NCI-H524 (cell line): ENCODE measurements at places on chromosomes 12 and 14.
A peak's percentile ranks its signal among the peaks of the same experiment; 100 is the strongest.

- DNase-seq: no peak
Measured at GRCh38 chr12:132071040-132071810, 72.9 kb downstream of the DDX51 start.

GRCh38 chr14:91753501-91754128 lies 21.7 kb upstream of the CATSPERB start:
- DNase-seq: no peak

DNA sequence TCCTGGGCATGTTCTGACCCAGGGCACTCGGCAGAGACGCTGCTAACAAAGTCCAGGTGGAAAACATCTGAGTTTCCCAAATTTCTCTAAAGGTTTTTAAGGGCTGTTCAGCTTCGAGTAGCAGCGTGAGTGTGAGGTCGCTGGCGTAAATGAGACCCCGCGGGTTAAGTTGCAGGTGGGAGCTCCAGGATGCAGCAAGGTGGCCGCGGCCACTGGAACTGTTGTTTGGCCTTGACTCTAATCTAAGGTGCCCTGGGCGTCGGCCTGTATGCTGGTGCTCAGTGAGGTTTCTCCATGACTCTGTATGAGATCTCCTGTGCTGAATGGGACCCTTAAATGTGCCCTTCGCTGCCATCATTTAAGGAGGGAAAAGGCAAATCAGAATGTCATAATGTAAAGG lies 50.7 kb downstream of the ELK3 start:
- no peak for DNase-seq

GRCh38 chr14:34628681-34629135 lies 1.2 kb downstream of the SNX6 start:
- no peak for DNase-seq

DNA sequence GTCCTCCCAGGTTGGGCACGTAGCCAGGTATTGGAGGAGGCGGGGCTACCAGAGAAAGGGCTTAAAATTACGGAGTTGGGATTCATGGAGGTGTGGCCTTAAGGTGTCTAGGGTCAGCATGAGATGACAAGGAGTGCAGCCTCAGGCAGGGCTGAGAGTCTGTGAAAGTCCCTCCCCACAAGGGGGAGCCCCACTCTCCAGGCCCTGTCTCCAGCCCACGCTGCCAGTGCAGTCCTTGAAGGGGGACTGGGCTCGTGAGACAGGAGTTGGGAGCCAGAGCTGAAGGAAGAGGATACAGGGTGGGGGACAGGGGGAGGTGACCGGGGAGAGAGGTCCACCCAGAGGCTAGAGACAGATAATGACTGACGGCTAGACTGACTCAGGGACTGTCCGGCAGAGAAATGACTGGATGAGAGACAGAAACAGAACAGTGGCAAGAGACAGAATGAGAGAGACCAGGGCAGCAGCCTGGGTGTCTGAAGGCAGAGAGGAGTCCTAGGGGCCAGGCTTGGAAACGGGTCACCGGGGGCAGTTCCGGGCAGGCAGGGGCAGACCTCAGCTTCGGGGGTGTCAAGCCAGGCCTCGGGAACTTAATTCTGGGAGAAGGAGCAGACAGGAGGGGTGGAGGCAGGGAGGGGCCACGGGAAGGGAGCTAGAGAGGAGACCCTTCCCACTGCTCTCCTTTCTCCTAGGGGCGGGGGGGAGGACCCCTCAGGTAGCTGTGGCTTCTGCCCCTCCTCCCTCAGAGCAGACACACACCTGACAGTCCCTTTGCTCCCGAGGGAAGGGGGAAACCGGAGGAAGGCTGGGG lies 970 bp downstream of the CDH24 start:
- no peak for DNase-seq

- DNase-seq: no peak
Measured at GRCh38 chr14:22506378-22506710, 82.7 kb downstream of the DAD1 start.

- no peak for DNase-seq
Measured at GRCh38 chr12:124739953-124740561, 123.6 kb downstream of the SCARB1 start.

GRCh38 chr12:51246254-51246853 lies 7.7 kb downstream of the DAZAP2 start:
- no peak for DNase-seq

DNA sequence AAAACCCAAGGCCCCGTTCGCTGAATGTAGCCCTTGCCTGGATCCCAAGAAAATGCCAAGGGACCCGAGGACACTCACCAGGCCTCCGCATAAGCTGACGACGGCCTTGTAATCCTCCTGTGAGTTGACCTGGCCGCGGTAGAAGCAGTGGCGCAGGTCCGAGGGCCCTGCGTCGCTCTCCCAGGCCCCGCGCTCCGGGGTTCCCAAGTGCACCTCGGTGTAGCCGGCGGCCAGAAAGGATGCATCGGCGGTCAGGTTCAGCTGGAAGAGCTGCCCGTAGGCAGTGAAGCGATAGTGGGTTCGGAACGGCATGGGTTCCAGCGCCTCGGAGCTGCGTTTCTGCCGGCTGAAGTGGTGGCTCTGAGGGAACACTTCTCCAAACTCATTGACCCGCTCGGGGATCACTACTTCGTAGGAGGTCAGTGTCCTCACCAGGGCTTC lies 1.2 kb downstream of the ADAMTS20 start:
- DNase-seq: peak; percentile 51

DNA sequence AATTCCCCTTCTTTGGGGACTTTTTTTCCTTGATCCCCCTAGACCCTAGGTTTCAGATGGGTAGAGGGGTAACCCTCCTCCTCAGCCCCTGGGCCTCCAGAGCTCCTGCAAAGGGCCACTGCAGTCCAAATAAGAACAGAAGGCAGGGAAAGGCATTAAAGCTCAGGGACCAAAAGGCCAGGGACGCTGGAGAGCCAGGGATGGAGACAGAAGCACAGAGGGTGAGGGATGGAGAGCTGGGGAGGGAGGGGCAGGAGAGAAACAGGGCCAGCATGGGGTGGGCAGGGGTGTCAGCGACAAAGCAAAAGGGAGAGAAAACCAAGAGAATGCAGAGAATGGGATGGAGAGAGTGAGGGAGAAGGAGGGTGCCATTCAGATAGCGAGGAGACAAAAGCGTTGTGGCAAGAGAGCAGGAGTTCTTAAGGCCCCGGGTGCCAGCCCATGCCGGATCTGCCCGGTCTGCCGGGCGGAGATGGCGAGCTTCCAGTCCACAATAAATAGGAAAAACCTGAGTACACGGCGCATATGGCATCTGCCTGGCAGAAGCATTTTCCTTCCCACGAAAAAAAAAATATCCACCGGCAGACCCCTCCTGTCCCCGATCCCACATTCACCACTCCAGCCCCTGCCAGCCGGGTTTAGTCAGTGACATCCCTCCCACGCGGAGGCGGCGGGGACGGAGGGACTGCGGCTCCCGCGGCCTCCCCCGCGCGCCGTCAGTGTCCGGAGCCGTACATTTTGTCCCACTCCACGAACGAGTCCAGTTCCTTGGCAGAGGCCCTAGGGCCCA lies 28.6 kb downstream of the FIGNL2 start:
- no peak for DNase-seq

DNA sequence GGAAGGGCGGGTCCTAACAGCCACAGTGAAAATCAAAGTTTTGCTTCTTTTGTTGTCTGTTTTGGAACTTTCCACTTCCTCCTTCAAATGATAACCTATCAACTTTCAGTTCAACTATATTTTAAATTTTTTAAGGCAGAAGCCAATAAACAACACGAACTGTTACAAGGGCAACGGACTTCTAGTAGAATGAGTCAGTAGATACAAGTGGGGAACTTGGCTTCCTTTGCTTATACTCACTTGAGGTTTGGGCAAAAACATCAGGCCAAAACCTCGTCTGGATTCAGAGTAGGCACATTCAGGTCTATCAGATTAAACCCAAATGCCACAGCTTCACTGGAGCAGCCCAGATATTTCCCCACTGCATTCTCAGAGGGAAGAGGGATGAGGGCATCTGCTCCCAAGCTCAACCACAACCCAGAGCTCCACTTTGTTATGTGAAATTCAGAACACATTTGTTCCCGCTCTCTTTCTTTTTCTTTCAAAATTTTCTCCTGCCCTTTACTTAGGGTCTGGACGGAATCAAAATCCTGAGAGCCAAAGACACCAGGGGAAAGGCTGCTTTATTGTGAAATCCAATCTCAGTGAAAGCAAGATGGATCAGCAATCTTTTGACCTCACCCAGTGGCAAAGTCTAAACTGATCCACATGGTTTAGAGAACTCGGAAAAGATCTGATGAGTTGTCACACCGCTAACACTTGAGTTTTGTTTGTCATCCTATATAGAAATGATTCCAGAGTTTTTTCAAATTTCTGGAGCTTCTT lies 152.5 kb upstream of the BTG1 start:
- no peak for DNase-seq

GRCh38 chr12:55675666-55676065 lies 32.0 kb downstream of the ITGA7 start:
- no peak for DNase-seq

DNA sequence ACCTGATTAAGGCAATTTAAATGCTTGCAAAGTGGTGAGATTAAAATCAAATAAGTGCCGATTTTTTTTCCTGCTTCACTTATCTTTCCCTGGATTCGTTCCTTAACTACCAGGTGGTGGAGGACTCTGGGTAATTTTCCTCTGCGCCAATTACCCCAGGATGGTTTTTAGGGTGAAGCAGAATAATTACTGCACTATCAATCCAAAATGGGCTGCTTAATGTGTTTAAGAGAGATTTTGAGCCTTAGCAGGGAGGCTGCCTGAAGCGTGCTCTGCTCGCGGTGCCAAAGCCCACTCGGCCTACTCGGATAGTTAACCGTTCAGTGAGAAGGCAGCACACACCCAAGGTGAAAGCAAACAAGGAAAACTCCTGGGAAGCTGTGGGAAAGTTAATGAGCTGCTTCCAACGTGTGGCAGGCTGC lies 274.9 kb upstream of the LMO3 start:
- peak; percentile 85 for DNase-seq

DNA sequence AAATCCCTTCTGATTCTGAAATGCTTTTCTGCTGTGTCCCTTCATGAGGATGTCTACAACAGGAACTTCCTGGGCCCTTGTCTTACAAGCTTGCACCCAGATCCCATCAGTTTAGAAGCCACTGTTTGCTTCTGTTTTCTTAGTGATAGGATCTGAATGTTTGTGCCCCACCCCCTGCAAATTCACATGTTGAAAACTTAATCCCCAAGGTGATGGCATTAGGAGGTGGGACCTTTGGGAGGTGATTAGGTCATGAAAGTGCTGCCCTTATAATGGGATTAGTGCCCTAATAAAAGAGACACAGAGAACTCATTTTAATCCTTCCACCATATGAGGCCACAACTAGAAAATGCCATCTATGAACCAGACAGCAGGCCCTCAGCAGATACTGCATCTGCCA lies 36.0 kb upstream of the GNPNAT1 start:
- peak; percentile 49 for DNase-seq

GRCh38 chr12:107571492-107571891 lies 114.1 kb upstream of the PWP1 start:
- no peak for DNase-seq

DNA sequence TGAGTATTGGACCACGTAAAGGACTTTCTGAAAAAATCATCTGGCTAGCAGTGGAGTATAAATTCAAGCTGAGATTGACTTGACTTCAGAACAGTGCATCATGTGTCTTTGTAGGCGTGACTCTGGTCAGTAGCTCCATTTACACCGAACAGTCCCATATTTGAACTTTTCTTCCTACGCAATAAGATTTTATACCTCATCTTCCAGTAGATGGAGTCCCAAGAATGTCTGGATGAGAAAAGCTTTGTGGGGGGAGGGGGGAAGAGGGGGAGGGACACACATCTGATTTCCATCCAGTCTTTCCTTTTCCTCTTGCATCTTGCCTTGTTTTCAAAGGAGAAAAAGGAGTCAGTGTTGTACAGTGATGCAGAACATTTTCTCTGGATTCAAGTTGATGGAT lies 241.0 kb downstream of the EMP1 start:
- no peak for DNase-seq

DNA sequence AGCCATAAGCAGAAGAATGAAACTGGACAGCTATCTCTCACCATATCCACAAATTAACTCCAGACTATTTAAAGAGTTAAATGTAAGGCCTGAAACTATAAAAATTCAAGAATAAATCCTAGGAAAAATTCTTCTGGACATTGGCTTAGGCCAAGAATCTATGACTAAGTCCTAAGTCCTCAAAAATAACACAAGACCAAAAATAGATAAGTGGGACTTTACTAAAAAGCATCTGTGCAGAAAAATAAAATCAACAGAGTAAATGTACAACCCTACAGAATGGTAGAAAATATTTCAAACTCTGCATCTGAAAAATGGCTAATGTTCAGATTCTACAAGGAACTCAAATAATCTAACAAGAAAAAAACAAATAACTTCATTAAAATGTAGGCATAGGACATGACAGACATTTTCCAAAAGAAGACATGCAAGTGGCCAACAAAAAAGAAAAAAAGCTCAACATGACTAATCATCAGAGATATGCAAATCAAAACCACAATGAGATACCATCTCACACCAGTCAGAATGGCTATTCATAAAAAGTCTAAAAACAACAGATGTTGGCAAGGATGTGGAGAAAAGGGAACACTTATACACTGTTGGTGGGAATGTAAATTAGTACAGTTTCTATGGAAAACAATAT lies 61.0 kb upstream of the PPFIA2 start:
- DNase-seq: no peak

DNA sequence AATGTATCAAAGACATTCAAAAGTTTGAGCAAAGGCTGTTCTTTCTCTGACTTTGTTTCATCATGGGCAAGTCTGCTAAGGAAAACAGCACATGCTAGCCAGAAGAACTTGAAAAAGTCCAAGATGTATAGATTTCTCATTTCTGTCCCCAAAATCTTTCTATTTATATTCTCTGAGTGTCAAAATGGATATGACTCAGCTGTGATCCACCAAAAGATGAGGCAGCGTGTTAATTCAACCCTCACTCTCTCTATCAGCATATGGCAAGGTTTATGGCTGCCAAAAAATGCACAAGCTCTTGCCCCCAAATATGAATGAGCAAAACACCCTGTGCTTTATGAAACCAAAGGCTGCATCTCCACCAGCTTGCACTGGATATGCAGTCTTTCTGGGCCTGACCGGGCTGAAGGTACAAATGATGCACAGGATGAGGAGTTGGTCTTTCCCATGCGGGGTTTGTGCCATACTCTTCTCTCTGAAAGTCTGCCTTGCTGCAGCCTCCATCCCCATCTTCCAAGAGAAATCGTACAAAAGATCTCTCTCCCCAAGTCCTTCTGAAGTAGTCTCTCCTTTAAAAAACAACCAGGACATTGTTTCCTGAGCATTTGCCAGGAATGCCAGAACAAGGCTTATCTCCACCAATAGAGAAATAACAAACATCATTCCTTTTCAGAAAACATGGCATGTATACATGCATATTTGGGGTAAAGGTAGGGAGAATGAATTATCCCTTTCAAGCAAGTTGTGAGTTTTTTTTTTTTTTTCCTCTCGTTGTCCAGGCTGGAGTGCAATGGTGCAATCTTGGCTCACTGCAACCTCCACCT lies 203.4 kb downstream of the TMX1 start:
- no peak for DNase-seq

- DNase-seq: no peak
Measured at GRCh38 chr12:126156806-126157574, 1091.8 kb downstream of the AACS start.

DNA sequence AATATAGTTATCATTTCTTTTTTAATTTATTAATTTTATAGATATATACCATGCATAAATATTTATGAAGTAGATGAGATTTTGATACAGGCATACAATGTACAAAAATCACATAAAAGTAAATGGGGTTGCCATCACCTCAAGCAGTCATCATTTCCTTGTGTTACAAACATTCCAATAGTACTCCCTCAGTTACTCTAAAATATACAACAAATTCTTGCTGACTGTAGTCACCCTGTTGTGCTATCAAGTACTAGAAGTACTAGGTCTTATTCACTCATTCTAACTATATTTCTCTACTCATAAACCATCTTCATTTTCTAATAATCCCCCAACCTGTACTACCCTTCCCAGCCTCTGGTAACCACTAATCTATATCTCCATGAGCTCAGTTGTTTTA lies 432.6 kb upstream of the SYT1 start:
- DNase-seq: no peak
